Mesothelial cell of epicardium (in vitro differentiated cells): ENCODE measurements at places on chromosomes 11 and 22. TPM values are rescaled to one million over a fixed set of nuclear protein-coding genes. Genes with fewer than 3 reads are reported as not detected.

DNA sequence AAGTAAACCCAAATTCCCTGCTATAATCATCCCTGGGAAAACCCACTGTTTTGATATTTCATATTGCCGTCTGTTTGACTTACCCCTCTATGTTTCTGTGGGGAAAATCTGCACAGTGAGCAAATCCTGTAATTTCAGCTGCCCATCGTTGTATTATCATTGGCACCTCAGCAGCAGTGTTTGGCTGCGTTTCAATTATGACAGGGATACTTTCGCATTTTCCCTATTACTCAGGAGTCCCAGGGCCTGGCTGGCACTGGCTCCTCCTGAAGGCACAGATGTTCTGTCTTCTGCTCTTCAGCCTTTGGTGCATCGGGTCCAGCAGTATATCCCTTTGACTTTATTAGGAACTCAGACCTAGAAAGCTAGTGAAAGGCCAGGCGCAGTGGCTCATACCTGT lies 12.2 kb upstream of the MMP12 start:
- no peak for DNase-seq

- no peak for DNase-seq
Observed at GRCh38 chr11:88552379-88553062, 215.0 kb upstream of the CTSC start.

KCNJ1 gene
- total RNA-seq = not detected in 3 replicates

- no peak for DNase-seq
Observed at GRCh38 chr22:31082606-31083376, 1.7 kb downstream of the SMTN start.

MMP27 gene
- total RNA-seq = not detected in 3 replicates

- no peak for DNase-seq
Observed at GRCh38 chr11:24386546-24387397, 110.1 kb upstream of the LUZP2 start.
